ENCODE measurements at places on chromosomes 16 and 17.

GRCh38 chr17:8133399-8133798 lies 9.5 kb upstream of the HES7 start:
- DNase-seq, result no peak

DNA sequence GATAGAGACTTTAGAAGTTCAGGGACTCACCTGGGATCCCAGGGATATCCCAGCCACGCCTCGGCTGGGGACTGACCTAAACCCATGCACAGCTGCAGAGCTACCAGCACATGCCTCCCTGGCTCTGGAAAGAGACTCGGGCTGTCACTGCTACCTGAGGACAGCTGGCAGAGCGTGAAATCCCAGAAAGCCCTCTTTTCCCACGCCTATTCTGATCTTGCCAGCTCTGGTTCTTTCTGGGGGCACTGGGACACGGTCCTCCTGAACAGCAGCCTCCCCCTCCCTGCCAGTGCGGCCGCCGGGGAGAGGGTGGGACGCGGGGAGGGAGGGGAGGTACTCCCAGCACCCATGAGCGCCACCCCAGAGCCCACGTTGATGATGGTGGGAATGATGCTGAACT lies 10.8 kb downstream of the P2RX5 start:
- DNase-seq, result no peak

DNA sequence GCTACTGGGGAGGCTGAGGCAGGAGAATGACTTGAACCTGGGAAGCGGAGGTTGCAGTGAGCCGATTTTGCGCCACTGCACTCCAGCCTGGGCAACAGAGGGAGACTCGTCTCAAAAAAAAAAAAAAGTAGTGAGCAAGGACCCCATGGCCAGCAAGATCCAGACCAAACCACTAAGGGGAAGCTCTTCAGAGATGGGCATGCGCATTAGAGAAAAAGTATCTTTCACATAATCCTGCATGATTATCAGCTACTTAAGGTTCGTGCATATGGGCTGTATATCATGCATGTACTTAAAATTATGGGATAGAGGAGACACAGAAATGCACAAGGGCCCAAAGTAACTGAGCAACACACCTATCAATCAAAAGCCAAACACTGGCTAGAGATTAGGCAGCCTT lies 10.7 kb upstream of the CCL22 start:
- DNase-seq, result no peak

DNA sequence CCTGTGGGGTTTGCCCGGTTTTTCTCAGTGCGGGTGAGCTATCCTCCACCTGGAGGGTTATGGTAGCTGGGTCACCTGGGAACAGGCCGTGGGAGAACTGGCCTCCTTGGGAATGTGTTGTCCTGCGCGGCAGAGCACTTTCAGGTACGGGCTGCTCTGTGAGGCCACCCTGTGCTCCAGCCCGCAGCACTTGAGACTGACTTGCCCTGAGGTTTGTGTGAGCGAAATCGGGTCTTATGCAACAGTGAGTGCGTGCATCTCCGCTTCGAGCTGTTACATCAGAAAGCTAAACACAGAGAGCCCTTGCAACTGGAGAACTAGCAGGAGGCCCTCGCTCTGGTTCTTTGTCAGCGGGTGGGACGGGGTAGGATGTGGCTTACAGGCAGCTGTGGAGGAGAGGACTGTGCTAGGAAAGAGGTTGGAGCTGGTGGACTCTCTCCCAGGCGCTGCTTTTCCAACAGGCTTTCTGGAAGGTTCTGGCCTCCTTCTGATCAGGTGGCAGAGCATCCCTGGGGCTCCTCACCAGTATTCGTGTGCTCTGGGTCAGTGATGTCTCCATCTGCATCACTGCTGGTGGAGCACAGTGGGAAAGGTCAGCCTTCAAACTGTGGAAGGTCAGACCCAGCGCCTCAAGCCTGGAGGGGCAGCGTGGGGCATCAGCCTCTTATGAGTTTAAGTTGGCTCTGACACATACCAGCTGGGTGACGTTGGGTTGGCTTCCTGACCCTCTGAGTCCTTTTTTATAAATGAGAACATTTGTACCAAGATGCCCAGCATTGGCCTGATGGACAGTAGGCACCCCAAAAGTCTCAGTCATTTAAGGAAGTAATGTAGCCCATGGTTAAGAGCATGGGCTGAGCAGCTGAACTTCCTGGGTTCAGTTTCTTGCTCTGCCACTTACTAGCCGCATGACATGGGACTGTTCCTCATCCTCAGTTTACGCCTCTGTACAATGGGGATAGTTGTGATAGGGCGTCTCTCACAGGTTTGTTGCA lies 76.3 kb downstream of the KSR1 start:
- DNase-seq, result no peak

DNA sequence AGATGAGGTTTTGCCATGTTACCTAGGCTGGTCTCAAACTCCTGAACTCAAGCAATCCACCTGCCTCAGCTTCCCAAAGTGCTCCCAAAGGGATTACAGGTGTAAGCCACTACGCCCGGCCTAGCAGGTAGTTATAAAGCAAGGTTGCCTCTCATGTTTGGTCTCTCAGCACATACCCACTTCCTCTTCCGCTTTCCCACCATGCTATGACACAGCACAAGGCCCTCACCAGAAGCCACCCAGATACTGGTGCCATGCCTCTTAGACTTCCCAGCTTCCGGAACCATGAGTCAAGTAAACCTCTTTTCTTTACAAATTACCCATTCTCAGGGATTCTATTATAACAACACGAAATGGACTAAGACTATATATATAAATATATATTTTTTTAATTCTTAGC lies 143.6 kb downstream of the COPRS start:
- no peak for DNase-seq

DNA sequence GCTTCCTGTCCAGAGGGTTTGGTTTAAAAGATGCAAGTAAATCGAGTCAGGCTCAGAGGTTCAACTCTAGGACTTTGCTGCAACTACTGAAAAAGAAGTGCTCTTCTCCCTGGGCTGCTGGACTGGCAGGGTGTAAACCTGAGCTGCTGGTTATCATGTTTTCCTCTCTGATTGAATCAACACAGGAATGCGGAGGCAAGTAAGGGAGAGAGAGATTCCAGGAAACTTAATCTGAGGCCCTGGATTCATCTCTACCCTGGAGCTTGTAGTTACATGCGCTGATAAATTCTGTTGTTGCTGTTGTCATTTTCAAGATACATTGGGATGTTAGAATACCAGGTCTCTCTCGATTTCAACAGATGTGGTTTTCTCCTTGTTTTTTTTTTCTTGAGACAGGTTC lies 8.2 kb upstream of the HS3ST3A1 start:
- no peak for DNase-seq

DNA sequence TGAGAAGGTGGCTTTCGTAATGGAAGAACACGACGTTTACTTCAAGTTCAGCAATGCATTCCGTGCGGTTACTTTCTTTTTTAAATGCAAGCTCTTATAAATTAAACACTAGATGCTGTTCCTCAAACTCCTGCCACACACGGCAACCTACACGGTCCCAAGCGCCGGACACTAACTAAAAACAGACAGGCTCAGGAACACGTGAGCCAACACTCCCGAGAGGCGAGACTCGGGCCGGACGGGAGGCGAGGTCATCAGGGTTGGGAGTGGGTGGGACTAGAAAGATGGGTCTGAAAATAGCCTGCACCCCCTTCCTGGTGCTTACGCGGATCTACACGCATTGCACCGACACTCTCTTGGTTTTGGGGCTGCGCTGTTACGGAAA lies 6.4 kb downstream of the CLCN7 start:
- DNase-seq, result no peak

DNA sequence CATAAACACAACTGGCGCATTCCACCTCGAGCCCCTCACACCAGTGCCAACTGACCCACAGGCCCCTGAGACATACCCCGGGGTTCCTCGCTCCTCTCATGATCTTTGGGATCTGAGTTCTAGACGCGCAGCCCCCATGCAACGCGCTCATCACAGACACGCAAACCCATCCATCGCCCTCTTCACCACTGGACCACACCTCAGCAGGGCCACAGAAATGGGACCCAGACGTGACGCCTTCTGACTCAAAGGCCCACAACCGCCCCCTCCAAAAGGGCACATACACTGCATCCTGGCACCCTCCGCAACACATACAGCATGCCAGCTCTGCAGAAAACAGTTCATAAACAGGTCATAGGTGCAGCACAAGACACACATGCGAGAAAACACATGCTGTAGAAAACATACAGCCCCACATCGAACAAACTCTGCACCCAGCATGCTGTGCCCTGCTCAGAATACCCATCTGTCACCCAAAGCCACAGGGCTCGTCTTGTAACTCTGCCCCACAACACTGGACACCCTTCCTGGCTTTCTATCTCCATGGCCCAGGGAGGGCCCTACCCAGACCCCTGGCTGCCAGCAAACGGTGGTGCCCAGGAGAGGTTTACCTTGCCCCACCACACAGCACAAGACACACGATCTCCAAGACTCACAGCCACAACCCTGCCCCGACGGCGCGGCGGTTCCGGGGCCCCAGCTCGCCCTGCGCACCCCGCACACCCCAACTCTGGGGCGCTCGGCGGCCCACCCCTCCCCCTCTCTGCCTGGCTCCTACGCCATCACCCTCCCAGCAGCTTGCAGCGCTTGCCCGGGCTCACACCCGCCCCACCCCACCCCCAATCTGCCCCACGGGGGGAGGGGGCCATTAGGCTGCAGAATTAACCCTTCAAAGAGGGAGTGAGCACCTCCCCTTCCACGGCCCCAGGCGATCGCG lies 887 bp downstream of the ZBTB4 start:
- peak; percentile 66 for DNase-seq

- DNase-seq, result no peak
Observed at GRCh38 chr17:80491478-80492342, 15.3 kb upstream of the NPTX1 start.

DNA sequence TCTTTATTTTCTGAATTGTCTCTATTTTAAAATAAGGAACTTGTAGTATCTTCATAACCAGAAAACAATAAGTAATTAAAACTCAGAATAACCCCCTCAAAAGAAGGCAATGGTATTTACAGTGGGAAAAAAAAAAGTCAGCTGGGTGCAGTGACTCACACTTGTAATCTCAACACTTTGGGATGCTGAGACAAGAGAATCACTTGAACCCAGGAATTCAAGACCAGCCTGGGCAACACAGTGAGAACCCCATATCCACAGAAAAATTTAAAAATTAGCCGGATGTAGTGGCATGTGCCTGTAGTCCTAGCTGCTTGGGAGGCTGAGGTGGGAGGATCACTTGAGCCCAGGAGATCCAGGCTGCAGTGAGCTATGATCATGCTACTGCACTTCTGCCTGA lies 33.5 kb downstream of the ADAM11 start:
- DNase-seq, result no peak

DNA sequence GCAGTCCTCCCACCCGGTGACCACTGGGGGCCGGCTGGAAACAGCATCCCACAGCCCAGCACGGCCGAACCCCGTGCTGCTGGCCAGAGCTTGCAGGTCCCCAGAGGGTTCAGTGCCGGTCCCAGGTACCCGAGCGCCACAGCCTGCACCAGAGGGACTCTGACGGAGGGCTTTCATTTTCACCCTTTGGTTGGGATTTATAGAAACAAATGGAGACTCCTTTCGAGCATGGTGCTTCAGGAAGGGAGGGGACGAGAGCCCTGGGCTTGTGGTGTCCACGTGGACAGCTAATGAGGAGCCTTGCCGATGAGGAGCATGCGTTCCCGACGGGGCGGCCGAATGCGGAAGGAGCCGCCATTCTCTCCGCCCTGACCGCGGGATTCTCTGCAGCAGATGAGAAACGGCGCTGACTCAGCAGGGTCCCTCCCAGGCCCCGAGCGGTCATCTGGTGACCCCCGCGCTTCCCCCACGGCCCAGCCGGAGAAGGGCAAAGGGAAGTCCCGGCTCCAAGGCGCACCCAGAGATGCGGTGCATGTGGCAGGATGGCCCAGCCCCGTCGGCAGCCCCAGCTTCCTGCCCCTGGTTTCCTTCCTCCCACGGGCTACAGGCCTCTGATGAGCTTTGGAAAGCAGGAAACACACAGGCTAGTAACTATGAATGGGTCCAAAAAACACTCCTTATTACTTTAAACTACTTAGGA lies 9.8 kb downstream of the SLC38A10 start:
- DNase-seq, result peak; percentile 66

DNA sequence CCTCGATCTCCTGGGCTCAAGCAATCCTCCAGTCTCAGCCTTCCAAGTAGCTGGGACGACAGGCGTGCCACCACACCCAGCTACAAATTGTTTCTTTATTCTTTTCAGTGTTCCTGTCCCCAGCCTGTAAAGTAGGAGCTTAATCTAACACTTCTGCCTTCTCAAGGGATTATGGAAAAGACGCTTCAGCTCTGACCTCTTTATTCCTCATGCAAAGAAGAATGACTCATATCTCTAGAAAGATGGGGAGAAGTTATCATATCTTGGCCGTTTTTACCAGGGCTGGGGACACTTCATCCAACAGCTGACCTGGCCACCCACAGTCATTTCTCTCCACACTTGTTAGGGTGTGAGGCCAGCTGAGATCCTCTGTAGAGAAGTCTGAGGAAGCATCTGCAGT lies 172.6 kb downstream of the HAPSTR1 start:
- DNase-seq, result no peak

- DNase-seq, result no peak
Observed at GRCh38 chr17:47967607-47968252, 3.2 kb upstream of the CDK5RAP3 start.

GRCh38 chr16:87600246-87600645 lies 2.1 kb upstream of the JPH3 start:
- DNase-seq, result no peak
